ENCODE measurements at places on chromosomes 4 and X.

DNA sequence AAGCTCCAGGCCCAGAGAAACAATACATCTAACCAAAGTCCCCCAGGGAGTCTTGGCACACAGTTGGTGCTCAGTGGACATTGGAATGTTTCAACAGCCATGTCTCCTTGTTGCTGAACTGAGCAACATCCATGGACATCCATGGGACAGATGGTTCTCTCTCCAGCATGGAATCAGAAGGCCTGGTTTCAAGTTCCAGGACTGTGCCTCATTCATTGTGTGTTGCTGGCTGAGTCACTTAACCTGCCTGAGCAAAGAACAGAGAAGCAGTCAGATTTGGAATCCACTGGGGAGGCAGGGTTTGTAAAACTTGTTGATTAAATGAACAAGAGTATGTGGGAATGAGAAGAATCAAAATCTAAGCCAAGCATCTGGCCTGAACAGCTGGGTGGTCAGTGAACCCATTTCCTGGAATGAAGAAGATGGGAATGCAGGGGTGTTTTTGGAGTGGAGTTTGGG, 147.9 kb downstream of the CHIC2 start:
- DNase-seq: no peak

DNA sequence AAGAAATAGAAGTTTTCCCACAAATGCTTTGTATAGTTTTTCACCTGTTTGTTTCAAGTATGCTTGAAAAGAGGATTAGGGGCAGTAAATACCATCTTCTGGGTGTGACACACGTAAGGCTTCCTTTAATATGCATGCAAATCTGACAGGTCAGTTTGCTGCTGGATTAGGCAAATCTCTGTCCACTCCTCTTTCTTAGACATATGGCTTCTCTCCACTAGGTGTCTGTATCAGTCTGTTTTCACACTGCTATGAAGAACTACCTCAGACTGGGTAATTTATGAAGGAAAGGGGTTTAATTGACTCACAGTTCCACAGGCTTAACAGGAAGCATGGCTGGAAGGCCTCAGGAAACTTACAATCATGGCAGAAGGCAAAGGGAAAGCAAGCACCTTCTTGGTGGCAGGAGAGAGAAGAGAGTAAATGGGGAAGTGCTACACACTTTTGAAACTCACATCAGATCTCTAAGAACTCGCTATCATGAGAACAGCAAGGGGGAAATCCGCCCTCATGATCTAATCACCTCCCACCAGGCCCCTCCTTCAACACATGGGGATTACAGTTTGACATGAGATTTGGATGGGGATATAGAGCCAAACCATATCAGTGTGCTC, 66.9 kb downstream of the TAB3 start:
- no peak for DNase-seq

DNA sequence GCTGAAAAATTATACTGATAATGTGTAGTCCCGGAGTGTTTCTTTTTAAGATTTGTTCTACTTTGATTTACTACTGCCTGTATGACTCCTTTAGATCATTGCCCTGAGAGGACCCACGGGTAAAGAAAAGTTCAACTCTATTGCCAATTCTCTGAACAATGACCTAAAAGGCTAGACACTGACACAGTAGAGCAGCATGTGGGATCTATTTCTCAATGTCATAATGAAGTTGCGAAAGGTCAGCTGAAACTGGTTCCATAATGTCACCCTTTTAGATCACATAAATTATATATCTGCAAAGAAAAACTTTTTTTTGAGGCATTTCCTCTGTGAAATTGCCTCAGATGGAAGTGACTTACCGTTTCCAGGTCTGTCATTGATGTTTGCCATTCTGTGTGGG, 67.4 kb downstream of the GLRB start:
- no peak for DNase-seq

DNA sequence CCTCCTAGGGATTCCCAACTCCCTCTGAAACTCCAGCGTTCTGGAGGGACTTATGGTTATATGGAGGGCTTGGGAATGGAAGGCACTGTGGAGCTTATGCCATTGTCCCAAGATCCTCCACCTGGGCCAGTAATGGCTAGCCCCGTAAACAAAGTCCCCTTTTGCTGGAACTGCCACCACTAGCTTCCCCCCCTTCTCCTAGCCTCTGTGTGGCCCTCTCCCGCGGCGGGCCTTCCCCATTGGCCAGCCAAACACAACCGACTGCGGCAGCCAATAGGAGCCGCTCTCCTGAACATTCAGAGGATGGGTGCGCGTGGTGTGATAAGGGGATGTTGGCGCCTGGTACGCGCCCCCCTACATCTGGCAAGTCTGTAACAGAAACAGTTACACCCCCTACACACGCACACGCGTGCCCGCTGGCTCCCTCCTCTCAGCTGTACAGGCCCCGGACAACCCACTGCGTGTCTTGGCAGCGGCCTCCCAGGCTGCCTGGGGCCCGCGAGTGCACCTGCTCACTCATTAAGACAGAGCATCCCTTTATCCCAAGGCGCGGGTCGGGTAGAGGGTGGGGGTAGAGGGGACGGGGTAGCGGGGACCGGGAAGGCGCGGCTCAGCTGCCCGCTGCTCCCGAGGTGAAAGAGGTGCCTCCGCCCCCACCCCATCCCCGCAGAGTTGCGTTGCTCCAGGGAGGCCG, 863 bp upstream of the RAB33A start:
- DNase-seq: no peak

DNA sequence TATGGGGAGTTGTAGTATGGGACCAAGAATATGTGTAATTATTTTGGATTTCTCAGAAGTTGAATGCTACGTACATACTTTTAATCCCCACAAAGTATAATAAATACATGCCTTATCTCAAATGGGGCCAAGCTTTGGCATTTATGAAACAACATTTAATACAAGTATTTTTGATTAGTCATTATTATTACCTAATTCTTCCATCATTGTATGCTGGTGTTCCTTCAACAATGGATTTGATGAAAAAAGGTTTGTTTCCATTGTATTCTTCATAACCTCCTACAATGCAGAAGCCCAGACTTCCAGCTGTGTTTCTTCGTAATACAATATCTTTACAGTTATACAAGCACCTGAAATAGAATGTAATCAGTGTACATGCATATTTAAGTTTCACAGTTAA, 83.8 kb downstream of the FIP1L1 start:
- no peak for DNase-seq

GRCh38 chr4:75235359-75235951, 278.7 kb downstream of the RCHY1 start:
- DNase-seq: no peak

DNA sequence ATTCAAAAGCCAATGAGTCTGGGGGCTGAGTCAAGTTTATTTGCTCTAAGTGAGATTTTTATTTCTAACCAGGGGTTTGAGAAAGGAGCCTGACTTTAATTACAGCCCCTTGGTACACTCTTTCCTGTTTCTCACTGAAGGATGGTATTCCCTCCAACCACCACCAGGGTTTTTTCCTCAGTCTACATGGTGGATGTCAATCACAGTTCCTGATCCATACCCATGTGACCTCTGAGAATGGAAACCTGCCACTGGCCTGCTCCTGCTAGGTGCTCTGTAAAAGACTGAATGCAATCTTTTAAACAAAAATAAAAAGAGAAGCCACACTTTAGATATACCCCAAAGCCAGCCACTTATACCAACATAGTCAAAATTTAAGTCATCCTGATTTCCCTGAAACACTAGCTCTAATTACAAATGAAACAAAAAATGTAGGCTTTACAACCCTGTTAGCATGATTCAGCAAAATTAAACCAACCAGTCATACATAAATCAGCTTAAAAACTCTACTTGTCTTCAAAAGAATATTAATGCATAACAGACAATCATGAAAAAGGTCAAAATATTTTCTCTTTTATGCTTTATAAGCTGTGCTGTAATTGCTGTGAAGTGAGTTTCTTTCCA, 112.1 kb upstream of the NWD2 start:
- DNase-seq: no peak

- no peak for DNase-seq
Observed at GRCh38 chr4:143273160-143273917, 63.3 kb upstream of the GAB1 start.

- no peak for DNase-seq
Observed at GRCh38 chr4:123661080-123661737, 264.6 kb downstream of the SPRY1 start.

- no peak for DNase-seq
Observed at GRCh38 chrX:135315864-135316263, 6.6 kb downstream of the ETDC start.

DNA sequence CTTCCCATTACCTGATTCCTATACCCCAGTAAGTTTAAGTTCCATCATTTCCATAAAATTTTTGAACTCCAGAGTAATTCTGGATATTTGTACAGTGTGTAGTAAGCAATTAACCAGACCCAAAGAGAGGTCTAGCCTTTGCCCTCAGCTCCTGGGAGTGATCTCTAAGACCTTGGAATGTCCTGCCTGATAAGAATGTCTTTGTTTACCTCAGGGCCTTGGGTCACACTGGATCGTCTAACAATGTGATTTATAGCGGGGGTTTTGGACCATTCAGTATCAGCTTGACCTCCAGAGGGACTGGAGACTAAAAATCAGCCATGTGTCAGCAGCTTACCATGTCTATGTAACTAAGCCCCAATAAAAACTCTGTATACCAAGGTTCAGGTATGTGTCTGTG, 330.9 kb upstream of the PPP1R2C start:
- no peak for DNase-seq

DNA sequence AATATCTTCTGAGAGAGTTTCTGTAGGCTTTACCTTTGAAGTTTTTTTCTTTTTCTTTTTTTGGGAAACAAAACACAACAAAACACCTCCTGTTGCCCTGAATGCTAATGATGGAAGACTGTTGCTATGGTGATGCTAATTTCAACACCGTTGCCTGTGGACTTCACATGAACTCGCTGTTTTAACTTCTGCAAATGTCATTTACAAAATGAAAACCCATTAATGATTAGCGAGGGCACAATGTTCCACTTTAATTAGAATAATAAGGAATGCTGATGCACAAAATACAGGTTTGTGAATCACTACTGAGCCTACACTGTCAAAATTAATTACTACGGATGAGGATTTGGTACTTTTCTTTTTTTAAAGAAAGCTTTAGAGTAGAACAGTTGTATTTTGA, 227.1 kb upstream of the FTHL17 start:
- no peak for DNase-seq

- peak; percentile 21 for DNase-seq
Observed at GRCh38 chr4:76993787-76994641, 44.5 kb downstream of the SEPTIN11 start.

DNA sequence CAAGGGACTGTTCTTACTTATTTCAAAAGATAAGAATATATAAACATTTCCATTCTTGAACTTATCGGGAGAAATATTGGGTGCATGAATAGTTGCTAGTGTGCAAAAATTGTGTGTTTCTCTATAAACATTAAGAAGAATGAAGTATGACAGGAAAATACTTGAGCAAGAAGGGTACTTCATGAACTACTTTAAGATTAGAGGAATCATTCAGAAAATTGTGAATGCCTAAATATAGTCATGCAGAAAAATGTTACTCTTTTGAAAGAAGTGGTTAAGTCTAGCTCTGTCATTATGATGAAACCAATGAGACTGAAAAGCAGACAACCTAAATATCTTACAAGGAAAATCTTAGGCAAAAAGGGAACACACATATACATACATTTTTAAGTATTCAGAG, 207.8 kb upstream of the PCDH18 start:
- DNase-seq: no peak

- no peak for DNase-seq
Observed at GRCh38 chr4:17336986-17337385, 174.9 kb downstream of the QDPR start.

- DNase-seq: no peak
Observed at GRCh38 chr4:1451752-1452122, 45.5 kb upstream of the NKX1-1 start.

DNA sequence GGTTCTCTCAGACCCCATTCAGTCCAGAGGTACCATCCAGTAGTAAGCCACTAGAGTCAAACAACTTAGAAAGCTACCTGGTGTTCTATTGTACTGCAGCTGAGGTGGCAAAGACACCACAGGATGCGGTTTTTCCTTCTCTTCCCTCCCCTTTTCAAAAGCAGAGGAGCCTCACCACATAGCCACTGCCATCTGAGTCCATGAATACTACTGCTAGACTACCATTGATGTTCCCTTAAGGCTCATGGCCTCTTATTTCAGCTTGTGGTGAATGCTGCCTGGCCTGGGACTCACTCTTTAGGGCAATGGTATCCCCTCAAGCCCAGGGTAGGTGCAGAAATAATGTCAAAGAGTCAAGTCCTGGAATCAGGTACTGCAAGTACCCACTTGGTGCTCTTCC, 41.8 kb upstream of the KLHL4 start:
- DNase-seq: no peak

GRCh38 chrX:10198254-10198653, 41.5 kb downstream of the CLCN4 start:
- no peak for DNase-seq

- DNase-seq: no peak
Observed at GRCh38 chrX:102129473-102129872, 4.0 kb downstream of the TCEAL2 start.

DNA sequence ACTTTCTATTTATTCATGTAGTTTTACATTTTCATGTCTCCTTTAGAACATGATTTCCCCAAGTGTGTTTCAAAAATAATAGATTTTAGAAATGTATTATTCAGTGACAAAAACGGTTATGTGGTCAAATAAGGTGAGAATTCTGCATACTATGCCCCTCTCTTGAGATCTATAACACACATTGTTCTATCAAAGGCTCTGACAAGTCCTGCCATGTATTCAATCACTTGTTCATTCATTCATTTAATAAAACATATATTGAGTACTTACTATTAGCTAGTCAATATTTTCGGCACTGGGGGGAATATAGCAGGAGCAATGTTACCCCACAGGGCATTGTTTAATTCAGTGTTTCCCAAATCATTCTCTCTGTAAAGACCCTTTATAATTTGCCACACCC, 58.4 kb upstream of the FGF13 start:
- no peak for DNase-seq

- no peak for DNase-seq
Observed at GRCh38 chrX:1488141-1488540, 35.4 kb upstream of the ASMTL start.

DNA sequence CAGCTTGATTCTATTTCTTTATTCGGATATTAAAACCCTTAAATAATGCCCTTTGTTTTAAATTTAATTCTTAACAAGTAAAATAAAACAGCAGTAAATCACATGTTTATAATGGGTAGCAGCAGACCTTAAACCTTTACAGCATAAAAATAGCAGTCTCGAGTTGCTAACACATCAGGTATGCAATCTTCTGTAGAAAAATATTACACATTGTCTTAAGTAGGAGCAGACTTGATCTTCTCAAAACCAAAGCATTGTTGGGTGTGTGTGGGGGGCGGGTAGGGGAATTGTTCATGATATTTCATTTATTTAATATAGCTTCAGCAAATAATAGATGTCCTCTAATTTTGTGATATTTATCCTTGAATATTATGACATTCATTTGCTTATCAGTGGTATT, 331.4 kb downstream of the PCDH7 start:
- no peak for DNase-seq

DNA sequence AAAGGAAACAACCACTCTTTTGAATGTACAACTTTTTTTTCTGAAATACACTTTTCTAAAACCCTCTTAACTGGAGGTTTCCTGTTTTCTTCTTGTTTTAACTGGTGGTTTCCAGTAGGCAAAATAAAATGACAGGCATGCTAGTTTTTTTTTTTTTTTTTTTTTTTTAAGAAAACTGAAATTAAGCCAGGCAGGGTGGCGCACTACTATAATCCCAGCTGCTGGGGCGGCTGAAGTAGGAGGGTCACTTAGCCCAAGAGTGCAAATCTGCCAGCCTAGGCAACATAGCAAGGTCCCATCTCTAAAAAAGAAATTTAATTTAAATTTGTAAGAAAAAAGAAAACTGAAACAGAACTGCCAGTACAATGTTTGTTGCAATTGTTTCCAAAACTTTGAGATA, 44.0 kb downstream of the TMEM144 start:
- no peak for DNase-seq

Data from stimulated activated CD4-positive, alpha-beta T cell treated with anti-CD3 and anti-CD28 coated beads, Interleukin-1b, Interleukin-23, amount 100 ng/mL, for 1 hour (primary cell).